ENCODE measurements at places on chromosomes 6 and 20.

DNA sequence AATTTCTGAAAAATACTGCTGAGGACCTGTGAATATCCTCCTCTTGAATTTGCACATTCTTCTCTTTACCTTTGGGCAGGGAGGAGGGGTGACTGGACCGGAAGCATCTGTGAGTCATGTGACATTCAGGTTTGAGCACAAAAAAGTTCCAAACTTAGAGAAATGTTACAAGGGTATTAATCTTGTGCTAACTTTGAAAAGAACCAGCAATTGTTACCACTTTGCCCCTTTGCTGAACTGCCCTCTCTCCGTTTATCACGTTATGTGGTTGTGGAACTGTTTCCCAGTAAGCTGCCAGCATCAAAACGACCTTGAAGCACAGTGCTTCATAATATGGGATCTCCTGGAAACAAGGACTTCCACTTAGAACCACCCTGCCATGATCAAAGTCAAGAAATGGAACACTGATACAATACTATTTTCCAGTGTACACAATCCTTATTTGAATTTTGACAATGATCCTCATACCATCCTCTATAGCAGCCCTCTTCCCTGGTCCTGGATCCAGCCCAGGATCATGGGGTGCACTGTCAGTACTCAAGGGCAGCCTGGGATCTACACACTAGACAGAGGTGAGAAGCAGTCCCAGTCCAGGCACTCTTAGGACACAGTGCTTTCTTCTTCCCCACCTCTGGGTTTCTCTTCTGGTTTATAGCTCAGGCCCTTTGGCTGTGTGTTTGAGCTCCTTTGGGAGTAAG lies 2.3 kb upstream of the TUBB1 start:
- no peak for DNase-seq

GRCh38 chr6:107594736-107595135 lies 104.8 kb downstream of the SOBP start:
- no peak for DNase-seq

DNA sequence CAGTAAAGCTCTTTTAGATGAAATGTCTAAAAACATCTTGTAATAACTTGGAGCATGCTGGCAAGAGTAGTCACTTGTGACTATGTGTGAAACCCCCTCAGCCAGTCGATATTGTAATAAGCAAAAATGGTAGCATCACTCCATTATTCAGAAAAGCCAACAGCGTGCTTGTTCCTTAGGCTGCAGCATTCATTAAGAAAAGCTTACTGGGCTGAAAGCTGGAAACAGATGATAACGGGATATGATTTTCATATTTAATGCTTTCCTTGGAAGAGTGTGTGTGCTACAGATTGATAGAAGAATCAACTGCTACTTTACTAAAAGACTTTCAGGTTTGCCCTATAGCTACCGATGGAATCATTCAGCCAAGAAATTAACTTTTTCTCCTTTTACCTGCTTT lies 20.3 kb downstream of the KIZ start:
- no peak for DNase-seq

GRCh38 chr6:144781836-144782235 lies 496.7 kb downstream of the UTRN start:
- no peak for DNase-seq

- DNase-seq = no peak
Observed at GRCh38 chr6:43376551-43376981, 7.1 kb upstream of the ZNF318 start.

- DNase-seq = no peak
Observed at GRCh38 chr20:37503256-37503927, 17.7 kb upstream of the NNAT start.

- DNase-seq = peak; percentile 70
Observed at GRCh38 chr6:4776493-4777393, 539 bp downstream of the CDYL start.

GRCh38 chr6:24833711-24834386 lies 35.1 kb upstream of the ARMH2 start:
- DNase-seq = no peak

DNA sequence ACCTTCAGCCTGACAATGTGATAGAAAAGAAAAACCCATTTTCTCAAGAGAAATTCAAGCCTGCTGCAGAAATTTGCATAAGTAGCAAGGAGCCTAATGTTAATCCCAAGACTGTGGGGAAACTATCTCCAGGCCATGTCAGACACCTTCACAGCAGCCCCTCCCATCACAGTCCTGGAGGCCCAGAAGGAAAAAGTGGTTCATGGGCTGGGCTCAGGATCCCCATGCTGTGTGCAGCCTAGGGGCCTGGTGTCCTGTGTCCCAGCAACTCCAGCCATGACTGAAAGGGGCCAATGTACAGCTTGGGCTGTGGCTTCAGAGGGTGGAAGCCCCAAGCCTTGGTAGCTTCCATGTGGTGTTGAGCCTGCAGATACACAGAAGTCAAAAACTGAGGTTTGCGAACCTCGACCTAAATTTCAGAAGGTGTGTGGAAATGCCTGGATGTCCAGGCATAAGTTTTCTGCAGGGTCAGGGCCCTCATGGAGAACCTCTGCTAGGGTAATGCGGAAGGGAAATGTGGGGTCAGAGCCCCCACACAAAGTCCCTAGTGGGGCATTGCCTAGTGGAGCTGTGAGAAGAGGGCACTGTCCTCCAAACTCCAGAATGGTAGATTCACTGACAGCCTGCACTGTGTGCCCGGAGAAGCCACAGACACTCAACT lies 11.8 kb downstream of the ZBTB9 start:
- no peak for DNase-seq

DNA sequence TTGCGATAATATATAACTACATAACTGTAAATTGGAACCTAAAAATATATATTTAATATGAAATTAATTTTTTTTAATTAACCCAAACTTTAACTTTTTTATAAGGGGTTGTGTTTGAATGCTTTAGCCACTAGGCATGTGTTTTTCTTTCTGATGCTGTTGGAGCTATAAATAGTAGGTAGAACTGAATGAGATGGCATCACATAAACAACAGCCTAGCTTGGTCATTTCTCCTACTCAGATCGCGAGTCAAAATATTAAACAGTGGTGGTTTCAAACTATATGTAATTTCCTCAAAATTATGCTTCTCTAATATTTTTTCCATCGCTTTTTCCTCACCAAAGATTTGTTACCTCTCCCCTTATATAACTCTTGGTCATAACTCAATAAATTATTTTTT lies 243.2 kb downstream of the ARID1B start:
- DNase-seq = no peak

DNA sequence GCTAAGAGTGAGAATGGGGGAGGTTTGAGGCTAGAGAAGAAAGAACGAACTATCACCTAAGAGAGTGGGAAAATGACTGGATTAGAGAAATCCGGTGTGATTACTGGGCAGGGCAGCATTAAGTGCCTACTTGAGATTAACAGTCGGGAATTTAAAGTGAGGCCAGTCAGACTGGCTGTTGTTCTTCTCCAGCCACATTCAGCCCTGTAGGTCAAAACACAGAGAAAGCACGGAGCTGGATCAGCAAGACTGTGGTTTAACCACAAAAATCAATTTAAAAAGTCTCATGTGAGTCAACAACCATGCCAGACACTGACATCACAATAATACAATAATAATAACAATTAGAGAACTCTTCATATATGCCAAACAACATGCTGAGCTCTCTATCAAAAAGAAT lies 301.9 kb upstream of the SGK1 start:
- DNase-seq = no peak

DNA sequence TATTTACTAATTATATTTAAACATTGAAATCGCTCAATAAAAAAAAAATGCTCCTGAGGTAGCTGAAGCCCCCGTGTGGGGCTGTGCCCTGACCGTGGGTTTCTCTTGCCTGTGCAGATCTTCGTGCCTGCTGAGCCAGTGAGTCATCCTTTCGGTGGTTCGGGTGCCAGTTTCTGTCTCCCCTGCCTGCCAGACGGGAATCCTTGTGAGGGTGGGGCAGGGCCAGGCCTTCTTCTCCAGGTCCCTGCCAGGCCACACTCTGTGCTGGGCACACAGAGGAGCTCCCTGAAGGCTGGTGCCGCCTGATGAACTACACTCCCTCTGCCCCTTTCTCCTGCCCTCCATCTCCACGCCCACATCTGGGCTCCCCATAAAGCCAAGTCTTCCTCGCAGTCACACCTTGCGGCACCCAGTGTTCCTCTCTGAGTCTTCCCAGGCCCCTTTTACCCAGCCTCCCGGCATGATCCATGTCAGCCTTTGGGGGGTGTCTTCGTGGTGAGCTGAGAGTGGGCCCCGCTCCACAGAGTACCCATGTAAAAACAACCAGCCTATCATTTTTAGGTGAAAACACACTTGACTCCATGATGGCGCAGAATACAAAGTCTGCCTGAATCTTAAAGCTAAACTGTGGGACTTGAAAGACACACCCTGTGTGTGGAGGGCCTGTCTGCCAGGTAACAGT lies 19.3 kb downstream of the FGD2 start:
- no peak for DNase-seq

DNA sequence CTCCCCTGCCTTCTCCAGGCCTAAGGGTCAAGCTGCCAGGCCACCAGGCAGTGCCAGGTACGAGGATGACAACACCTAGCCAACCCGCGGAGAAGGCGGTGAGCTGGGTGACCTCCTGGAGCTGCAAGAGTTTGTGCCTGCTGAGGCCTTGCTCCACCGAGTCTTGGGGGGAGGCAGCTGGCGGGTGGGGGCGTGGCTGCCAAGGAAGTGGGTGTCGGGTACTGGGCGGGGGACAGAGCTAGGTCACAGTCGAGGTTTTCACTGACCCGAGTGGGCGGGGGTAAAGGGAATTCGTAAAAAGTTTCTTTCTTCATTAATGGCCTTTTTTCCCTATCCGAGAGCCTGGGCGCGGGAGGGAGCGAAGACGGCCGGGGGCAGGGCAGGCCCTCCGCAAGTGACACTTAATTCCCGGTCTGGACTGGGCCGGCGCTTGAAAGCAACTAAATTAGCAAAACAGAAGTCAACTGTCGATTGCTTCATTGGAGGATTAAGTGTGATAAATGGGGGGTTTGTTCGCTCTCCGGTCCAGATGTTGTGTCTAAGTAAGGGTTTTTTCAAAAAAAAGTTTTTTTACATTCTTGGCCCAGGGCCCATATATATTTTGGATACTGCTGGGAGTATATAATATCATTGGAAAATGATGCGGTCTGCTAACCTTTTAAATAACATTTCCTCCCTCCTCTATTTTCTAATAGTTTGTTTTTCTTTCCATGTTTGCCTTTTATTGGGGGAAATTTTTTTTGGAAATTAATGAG lies 43.1 kb upstream of the FOXP4 start:
- DNase-seq = peak; percentile 52

DNA sequence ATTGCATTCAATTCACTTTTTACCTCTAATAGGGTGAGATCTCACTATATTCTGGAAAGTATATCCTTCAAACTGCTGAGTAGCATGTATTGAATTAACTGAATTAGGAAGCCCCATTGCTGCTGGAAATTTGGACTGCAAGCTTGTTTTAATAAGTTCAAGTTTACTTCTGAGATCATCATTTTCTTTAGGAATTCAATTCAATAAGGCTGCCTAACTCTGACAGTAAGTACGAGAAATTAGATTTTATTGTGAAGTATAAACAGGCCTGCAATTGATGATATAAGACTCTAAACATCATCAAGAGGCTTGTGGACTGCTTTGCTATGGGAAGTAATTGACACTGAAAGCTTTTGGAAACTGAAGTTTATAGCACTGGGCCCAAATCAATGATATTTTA lies 44.4 kb downstream of the OGFRL1 start:
- DNase-seq = no peak

GRCh38 chr6:45606831-45607400 lies 229.2 kb upstream of the SUPT3H start:
- DNase-seq = no peak

DNA sequence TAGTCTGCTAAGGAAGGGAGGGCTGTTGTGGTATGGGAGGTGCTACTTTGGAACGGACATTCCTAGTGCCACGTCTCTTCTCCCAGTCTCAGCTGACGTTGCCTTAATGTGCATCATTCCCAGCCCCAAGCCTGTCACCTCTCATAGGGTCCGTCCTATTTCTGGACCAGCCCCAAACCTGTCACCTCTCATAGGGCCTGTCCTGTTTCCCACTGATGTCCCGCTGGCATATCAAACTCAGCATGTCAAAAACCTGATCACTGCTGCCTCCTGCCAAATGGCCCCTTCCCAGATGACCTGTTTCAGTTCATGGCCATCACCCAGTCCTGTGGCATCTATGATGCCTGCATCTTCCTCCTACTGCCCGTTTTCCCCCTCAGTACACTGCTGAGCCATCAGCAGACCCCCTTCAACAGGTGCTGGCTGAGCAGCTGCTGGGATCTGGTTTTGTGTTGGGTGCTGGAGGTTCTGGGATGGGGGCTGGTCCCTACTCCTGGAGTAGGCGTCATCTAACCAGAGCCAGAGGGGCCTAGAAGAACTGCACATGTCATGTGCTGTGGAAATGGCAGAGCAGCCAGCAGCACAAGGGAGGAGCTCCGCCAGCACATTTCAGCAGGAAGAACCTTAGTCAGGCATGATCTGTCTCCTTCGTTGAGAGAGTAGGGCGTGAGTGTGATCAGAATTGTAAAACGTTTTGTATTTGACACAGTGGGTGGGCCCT lies 3.3 kb downstream of the ENTPD6 start:
- DNase-seq = no peak

- no peak for DNase-seq
Observed at GRCh38 chr20:24695529-24696225, 226.2 kb downstream of the SYNDIG1 start.

GRCh38 chr20:62606016-62606415 lies 36.3 kb upstream of the SLCO4A1 start:
- DNase-seq = no peak

DNA sequence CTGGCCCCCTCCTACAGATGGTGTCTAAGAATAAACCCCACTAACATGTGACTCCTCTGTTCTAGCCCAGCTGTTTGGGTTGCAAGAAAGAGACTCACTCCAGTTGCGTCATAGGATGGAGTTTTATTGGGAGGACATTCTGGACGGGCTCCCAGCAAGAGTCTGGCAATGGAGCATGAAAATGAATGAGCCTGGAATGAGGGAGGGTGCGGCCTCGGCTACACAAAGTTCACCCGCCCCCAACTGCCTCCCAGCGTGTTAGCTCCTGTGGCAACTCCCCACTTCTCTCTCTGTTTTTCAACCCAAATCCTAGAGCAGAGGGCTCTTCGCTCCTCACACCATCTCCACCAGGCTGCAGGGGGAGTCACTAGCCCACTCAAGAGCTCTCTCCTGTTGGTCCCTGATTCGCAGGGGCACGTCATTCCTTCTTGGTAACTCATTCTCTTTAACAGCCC lies 5.1 kb upstream of the ADAM33 start:
- no peak for DNase-seq

GRCh38 chr6:92110403-92110802 lies 1309.0 kb downstream of the EPHA7 start:
- DNase-seq = no peak

GRCh38 chr6:137206577-137206976 lies 12.6 kb downstream of the IFNGR1 start:
- DNase-seq = no peak

DNA sequence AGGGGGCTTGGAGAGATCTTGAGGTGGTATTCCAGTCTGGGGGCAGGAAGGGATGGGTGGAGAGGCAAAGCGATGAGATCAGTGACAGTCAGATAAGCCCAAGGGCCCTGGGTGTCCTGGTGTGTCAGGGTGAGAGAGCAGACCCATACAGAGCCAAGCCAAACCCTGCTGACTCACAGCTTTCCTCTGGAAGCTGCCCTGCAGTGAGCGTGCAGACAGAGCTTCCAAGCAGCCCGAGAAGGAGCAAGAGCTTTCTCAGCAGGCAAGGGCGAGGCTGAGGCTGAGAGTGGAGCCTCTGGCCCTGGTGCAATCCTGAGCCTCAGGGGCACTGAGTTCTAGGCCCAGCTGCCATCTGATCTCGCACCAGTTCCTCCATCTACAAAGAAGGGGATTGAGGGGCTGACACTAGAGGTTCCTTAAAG lies 91.1 kb upstream of the HIVEP1 start:
- DNase-seq = no peak
